ENCODE measurements at places on chromosomes 3 and 15.

DNA sequence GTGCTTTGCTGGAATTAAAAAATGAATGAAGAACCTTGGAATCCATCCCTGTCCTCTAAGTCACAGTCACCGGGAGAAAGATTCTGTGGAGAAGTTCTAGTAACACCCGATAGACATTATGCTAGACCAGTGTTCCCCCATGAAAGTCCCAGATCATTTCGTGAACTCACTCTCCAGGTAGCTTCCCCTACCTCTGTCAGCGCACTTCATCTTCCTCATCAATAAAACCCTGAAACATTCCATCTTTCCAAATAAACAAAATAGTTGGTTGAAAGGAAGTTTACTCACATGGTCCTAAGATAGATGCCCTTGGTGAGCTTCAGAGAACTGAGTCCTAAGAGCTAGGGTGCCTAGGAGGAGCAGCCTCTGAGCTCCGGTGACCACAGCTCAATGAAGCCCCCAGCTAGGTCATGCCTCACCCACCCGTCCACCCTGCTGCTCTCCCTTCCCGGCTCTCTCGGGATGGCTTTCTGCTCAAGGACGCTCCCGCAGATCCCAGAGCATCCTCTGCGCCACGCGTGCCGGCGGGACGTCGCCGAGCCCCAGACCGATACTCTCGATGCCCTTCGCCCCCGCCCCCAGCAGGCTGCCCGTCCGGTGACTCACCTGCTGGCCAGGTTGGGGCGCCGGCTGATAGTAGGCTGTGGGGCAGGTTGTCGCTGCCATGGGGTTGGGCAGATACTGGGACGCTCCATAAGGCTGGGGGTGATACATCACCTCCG, 776 bp downstream of the VGLL3 start:
- DNase-seq: peak; percentile 22

- DNase-seq: no peak
These were observed 16.6 kb downstream of the FAM240A start for GRCh38 chr3:46628901-46629369.

DNA sequence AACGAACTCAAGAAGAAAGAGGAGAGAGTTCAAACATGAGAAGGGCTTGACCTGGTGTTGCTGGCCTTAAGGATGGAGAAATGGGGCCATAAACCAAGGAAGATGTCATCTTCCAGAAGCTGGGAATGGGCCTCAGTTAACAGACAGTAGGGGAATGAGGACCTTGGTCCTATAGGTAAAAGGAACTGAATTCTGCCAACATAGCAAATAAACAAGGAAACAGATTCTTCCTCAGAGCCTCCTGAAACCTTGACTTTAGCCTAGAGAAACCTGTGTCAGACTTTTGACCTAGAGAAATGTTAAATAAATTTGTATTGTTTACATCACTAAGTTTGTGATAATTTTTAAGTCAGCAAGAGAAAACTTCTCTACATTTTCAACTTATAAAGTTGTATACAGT, 336.8 kb downstream of the PLCL2 start:
- DNase-seq: no peak

DNA sequence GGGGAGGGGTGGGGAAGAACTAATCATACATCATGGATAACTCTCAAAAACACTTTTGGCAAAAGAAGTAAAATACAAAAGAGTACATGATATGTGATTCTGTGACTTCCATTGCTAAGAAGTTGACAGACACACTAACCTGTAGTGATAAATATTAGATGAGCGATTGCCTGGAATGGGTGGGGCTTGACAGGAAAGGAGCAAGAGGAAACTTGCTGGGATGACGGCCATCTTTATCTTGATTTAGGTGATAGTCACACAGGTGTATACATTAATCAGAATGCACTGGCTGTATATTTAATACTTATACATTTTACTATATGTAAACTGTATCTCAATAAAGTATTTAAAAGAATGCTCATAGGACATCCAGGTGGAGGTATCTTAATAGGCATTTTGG, 13.1 kb downstream of the PARL start:
- DNase-seq: no peak

- peak; percentile 80 for DNase-seq
These were observed 37.0 kb downstream of the PARP16 start for GRCh38 chr15:65249641-65250040.

DNA sequence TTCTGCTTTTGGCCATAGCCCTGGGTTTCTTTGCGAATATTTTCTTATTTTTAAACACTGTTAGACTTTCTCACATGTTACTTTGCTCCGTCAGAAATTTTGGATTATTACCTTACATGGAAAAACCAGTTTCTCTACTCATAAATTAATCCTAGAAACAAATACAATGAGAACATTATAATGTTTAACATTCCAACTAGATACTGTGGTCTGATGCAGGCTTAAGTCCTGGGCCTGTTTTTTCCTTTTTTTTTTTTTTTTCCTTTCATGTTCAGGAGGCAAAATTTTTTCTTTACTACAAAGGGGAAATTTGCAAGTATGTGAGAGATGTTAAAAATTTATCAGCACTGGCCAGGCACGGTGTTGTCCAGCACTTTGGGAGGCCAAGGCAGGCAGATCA, 28.9 kb downstream of the POPDC2 start:
- DNase-seq: no peak

DNA sequence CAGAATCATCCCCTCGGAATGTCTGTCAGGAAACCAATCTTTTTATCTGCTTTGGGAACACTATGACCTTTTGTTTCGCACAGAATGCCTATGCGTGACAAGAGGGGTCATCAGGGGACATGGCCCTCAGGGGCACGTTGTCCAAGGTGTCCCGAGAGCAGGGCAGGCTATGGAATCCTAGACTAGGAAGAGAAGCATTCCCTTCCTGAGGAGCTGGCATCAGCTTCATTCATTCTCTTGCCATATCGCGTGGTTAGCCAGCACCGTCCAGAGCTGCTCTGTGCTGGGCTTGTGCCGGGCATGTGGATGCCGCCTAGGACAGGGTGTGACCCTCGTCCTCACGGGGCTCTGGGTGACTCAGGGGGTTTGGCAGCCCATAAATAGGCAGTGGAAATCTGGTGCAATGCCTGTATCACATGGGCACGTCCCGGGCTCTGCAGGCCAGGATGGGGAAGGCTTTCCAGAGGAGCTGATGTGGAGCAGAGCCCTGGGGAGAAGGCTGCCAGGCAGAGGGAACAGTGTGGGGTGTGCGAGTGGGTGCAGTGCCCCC, 117.8 kb downstream of the TMEM266 start:
- no peak for DNase-seq
